Hematopoietic multipotent progenitor cell treated with erythropoietin and hydrocortisone succinate and interleukin-3 and kit ligand, for 17 days (in vitro differentiated cells): ENCODE measurements at places on chromosomes 4 and X.

DNA sequence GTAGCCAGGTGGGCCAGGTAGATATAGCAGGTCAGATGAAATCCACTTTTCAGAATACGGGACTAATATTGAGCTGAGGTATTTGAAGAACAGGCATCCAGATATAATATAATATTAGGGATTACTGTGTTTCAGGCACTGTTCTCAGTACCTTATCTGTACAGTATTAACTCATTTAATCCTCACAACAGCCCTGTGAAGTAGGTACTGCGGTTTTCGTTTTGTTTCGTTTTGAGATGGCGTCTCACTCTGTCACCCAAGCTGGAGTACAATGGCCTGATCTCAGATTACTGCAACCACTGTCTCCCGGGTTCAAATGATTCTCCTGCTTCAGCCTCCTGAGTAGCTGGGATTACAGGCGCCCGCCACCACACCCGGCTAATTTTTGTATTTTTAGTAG, 129.6 kb downstream of the IL1RAPL2 start:
- DNase-seq: no peak

DNA sequence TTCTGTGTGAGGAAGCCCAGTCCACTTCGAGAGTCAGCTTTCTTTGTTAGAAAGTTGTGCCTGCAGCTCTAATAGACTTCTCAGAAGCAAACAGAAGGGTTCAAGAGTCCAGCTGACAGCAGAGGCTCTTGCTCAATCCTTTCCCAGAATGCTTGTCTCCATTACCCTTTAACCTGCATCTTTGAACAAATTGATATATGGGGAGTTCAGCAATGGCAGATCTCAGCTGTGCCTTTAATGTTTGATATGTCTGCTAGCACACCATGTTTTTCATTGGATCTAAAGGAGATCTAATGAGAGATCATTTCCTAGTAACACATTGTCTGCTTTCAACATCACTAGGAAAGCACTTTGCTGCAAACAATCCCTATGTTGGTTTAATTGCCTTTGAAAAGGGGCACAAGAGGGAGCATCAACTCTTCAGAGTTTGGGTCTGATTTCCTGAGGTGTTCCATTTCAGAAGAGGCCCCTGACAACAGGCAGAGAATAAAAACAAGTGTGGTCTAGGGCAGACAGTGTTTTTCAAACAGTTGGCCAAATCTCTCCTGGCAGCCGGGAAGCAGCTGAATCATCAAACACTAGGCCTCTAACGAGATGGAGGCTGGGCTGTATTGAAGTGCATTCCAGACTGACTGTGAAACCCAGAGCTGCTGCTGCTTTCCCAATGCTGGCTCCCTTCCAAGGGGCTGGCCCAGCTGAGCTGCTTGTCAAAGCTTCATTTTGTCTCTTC, 55.5 kb downstream of the LUZP4 start:
- DNase-seq: no peak

DNA sequence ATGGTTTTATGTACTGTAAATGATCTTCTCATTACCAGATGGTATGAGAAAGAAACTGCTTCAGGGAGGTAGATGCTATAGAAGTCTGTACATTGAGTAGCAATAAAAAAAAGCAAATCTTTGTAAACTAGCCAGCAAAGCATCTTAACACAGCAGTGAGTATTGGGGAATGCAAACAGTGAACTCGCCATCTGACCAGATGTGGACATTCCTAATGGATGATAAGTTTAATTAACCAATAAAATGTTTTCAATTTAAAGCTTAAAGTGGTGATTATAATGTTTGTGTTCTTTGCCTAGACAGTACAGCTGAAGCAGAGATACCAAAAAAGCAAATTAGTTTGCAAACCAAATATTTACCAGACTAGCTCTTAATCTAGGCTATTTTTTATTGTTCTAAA, 1144.2 kb downstream of the FAT4 start:
- no peak for DNase-seq

DNA sequence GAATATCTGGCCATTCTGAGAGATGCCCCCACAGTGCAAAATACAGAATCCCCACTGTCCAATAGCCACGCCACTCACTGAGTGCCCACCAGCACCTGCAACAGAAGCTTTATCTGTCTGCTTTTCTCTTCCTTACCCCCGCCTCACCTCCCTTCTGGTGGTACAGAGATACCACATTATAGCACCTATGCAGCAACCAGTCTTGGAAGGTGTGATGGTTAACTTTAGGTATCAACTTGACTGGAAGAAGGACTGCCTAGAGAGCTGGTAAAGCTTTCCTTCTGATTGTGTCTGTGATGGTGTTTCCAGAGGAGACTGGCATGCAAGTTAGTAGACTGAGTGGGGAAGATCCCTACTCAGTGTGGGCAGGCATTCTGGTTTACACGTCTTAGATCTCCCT, 61.8 kb upstream of the TXK start:
- no peak for DNase-seq

DNA sequence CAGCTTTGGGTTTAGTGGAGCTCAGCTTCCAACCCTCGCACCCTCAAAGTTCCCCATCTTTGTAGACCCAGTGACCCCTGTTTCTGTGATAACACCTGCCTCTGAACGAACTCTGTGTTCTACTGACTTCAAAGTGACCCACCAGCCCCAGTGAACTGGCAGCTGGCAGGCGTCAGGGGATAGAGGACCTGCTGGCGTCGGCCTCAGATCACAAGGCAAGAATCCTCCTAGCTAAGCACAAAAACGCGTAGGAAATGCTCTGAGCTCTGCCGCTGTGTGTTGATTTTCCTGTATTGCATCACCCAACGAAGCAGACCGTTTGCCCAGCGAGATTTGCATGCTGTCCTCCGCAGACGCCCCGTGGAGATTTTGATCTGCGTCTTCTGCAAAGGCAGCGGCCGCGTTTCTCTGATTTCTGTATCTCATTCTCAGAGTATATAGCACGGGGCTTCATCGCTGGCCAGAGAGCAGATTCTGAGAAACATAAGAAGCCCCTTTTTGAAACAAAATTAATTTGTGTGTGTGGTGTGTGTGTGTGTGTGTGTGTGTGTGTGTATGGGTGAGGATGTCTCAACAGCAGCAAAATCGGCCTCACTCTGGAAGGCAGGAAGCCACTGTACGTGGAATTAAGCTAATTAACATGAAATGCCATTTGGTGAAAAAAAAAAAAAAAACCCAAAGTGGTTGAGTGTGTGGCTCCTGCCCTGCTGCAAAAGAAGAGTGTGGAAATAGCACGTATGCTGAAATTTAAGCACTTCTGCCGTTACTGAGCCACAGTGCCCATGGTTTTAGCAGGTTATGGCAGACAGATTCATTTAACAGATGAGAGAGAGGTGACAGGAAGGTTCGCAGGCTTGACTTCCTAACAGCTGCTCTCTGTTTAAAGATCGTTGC, 29.2 kb upstream of the ASMTL start:
- DNase-seq: no peak

GRCh38 chr4:8232748-8233147, 33.7 kb downstream of the SH3TC1 start:
- no peak for DNase-seq

GRCh38 chrX:68508799-68509198, 9.9 kb downstream of the YIPF6 start:
- DNase-seq: no peak

GRCh38 chr4:57083090-57083489, 27.1 kb downstream of the IGFBP7 start:
- no peak for DNase-seq

DNA sequence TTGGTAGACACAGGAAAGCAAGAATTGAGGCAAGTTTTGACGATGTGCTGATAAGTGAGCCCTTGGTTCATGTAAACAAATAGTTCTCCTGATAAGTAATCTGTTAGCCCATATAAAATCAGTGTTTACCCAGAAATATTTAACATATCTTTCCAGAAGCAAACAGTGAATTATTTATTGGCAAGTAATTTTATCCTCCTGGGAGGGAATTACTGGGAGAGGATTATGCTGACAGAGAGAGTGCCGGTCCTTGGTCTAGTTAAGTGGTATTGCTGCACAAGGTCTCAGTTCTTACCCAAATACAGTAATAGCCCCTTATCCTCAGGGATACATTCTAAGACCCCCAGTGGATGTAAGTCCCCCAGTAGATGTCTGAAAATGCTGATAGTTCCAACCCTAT, 315.4 kb downstream of the CCSER1 start:
- DNase-seq: no peak

GRCh38 chr4:183335369-183335940, 13.2 kb upstream of the CLDN24 start:
- DNase-seq: no peak

- DNase-seq: no peak
Measured at GRCh38 chrX:47515941-47516665, 33.1 kb upstream of the ZNF41 start.

DNA sequence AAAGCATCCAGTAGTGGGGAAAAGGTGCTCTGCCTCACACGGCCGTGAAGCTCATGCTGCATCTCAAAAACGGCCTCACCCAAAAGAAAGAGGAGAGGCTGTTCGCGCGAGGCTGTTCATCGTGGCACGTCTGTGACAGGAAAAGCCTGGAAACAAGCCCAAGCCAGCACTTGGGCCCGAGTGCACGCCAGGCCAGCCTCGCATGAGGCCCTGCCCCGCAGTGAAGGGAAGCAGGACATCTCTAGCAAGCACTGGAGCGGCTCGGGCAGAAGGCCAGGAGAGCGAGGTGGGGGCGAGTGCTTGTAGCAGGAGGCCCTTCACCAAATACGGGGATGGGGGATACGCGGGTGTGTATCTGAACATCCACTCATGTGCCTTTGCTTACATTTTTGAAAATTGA, 39.9 kb upstream of the MXD4 start:
- DNase-seq: no peak

GRCh38 chr4:3292571-3293400, at the start of gene RGS12:
Gene RGS12, plus strand, starts transcription at chr4:3293021. Its CDS starts 23,150 bp downstream, at chr4:3316171.
- DNase-seq: peak; percentile 79

GRCh38 chr4:128346054-128346716, 58.6 kb upstream of the PGRMC2 start:
- no peak for DNase-seq

GRCh38 chr4:107808572-107808971, 16.2 kb upstream of the SGMS2 start:
- no peak for DNase-seq

GRCh38 chr4:153547520-153547919, 81.4 kb downstream of the TMEM131L start:
- DNase-seq: no peak
